Right lobe of liver (tissue), 6 donors: ENCODE measurements at places on chromosomes 2 and 18.

- DNase-seq, result no peak
Measured at GRCh38 chr2:134089454-134089853, 164.4 kb upstream of the MGAT5 start.

DNA sequence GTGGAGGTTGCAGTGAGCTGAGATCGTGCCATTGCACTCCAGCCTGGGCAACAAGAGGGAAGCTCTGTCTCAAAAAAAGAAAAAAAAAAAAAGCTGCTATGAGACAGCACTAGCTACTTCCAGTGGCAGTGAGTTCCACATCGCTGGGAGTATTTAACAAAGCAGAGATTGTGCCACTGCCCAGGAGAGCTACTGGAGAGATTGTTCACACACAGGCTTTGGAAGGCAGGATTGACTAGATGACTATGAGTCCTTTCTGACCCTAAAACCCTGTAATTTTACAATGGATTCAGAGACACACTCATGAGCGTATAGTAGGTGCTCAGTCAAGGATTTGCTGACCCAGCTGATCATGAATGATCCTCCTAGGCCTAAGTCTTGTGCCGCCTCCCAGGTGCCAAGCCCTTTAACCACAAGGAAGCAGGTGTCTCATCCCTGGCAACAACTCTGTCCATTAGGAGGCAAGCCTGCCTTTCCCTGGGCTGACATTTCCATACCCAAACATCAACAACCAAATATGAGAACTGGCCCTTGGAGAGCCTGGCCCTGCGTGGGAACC is 45.0 kb upstream of the ODC1 start:
- no peak for DNase-seq

GRCh38 chr18:21660078-21660477 is 44.5 kb downstream of the ABHD3 start:
- no peak for DNase-seq

GRCh38 chr2:19746611-19747309 is 155.0 kb downstream of the TTC32 start:
- DNase-seq, result peak; percentile 34

DNA sequence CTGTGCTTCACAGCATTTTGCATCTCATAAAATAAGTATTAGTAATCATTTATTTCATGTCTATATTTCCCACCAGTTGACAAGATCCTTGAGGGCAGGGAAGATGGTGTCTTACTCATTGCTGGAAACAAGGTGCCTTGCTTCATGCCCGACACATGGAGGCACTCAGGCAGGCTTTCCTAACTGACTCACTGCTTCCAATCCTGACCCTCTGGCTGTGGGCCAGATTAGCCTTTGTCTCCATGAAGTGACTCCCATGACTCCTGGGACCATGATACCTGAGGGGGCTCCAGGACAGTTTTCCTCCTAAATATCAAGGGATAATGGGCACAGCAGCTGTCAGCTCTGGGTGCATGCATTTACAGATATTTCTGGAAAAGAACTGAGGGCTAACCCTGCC is 275.1 kb downstream of the AGPS start:
- DNase-seq, result no peak

DNA sequence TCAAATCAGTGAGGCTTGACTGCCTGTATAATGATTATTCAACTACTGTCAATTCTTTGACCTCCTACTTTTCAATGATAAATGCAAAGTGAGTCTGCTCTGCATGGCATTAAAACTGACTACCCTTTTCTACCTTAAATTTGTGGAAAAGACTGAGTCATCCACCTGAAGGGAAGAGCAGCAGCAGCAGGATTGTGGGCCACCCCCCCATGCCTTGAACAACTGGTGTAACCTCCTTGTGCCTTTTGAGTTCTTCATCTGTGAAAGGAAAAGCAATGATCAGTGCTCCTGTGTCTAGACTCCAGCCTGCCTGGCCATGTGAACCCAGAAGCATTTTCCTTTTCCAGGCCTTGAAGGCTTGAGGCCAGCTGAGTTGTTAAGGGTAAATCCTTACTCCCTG is 102.9 kb downstream of the OSR1 start:
- no peak for DNase-seq

DNA sequence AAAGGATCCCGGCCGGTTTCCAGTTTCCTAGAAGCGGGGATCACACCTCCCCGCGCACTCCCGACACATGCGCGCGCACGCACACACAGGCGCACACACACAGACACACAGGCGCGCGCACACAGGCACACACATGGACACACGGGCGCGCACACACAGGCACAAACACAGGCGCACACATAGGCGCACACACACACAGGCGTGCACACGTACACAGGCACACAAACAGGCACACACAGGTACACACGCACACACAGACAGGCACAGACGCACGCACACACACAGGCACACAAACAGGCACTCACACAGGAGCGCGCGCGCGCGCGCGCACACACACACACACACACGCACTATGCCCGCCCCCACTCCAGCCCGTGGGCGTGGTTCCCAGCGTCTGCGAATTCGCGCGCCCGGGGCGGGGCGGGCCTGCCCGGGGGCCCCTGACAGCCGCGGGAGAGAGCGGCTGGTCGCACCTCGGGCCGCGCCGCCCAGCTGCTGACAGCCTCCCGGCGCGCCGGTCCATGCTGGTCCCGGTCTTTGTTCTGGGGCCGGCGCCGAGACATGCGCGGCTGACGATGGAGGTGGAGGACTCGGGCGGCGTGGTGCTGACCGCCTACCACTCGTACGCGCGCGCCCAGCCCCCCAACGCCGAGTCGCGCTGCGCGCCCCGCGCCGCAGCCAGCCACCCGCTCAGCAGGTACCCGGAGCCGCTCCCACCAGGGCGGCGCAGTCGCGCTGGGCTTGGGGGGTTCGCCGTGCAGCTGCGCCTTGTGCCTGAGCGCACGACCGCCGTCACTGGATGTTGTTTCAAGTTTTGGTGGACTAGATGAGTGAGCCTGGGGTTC is at the start of gene ARHGAP28:
ARHGAP28 (plus strand) TSS at position 470 of the 845 bp plus-strand sequence; CDS start at position 576, 106 bp downstream.
- peak; percentile 71 for DNase-seq

DNA sequence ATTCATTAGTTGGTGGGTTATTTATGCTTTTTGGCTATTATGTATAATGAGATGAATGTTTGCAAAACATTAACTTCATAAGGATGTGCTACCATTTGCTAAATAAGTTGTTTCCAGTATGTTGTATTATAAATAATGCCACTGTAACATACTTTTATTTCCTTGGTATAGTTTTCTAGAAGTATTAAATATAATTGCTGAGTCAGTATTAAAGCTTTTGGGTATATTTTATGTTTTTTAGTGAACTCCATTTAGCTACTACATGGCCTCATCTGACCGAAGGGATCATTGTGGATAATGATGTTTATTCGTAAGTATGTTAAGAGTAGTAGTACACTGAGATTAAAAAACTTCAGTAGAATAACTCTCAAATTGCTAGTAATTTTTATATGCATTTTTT is 73.8 kb downstream of the RAB3GAP1 start:
- DNase-seq, result no peak

GRCh38 chr18:35851286-35851970 is 121.1 kb upstream of the RMP24 start:
- no peak for DNase-seq

DNA sequence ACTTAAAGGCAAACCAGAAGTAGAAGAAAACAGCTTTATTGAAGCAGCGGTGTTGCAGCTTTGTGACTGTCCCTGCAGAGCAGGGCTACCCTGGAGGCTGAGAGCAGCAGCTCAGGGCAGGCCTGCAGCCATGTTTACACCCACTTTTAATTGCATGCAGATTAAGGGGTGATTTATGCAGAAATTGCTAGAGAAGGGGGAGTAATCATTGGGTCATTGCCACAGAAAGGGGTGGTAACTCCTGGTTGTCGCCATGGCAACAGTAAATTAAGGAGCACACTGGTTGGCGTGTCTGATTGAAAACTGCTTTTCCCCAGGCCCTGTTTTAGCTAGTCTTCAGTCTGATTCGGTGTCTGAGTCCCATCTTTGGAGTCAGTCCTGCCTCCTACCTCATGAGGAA is 195.4 kb upstream of the HDAC4 start:
- DNase-seq, result no peak

DNA sequence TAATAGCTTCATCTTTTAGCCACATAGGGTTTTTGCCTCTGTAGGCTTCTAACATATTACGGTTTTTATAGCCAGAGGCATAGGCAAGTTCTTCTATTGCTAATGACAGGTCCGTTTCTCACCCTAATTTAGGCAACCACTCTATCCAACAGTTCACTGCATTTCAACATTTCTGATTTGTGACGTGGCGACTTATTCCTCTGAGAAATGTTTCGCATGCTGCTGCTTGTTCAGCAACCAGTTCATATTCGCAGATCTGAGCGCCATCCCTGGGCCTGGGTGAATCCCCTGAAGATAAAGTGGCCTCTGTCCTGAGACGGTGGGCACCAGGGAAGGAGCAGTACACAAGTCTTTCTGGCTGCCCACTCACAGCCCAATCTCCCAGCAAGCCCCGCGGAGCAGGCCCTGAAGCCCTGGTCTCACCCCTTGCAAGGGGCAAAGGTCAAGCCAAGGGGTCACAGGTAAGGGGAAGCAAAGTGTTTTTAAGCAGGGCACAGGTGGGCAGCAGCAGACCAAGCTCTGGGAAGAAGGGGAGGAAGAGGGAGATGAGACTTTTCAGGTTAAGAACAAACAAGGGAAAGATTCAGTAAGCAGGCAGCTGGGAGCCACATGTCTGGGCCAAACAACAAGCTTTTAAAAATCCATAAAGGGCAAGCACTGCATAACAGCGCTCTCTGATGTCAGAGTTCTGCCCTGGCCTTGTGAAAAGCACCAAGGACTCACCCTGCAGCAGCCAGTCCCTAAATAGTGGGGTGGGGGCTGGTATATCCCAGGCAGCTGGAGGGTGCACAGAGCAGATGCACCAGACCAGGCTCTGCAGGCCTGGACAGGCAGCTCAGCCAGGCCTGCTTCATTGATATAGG is 10.8 kb upstream of the COX7A2L start:
- DNase-seq, result no peak

DNA sequence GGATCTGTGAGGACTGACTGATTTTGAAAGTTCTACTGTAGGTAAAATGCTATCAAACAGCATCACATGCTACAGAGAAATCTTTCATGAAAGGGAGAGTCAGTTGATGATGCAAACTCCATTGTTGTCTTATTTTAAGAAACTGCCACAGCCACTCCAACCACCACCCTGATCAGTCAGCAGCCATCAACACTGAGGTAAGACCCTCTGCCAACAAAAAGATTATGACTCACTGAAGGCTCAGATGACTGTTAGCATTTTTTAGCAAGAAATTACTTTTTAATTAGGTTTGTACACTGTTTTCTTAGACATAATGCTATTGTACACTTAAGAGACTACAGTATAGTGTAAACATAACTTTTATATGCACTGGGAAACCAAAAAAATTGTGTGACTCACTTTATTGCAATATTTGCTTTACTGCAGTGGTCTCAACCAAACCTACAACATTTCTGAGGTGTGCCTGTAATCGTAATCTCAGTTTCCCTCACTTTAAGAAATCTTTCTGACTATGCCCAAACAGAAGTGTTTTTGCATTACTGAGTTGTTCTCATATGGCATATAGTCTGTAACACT is 42.8 kb downstream of the METTL8 start:
- no peak for DNase-seq

DNA sequence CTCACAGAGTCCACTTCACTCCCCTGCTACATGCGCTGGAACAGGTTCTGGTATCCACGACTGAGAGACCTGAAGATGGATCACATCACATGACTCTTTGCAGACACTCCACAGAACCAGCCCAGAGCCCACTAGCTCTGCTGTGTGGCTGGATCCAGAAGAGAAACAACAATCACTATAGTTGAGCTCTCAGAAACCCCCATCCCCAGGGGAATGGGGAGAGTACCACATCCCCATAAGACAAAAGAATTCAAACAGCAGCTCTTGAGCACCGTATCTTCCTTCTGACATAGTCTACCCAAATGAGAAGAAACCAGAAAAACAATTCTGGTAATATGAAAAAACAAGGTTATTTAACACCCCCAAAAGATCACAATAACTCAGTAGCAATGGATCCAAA is 76.4 kb downstream of the ZSWIM2 start:
- DNase-seq, result no peak

GRCh38 chr2:109209412-109209811 is 80.4 kb downstream of the SH3RF3 start:
- DNase-seq, result no peak

- DNase-seq, result no peak
Measured at GRCh38 chr2:151657667-151658076, 76.6 kb downstream of the NEB start.

DNA sequence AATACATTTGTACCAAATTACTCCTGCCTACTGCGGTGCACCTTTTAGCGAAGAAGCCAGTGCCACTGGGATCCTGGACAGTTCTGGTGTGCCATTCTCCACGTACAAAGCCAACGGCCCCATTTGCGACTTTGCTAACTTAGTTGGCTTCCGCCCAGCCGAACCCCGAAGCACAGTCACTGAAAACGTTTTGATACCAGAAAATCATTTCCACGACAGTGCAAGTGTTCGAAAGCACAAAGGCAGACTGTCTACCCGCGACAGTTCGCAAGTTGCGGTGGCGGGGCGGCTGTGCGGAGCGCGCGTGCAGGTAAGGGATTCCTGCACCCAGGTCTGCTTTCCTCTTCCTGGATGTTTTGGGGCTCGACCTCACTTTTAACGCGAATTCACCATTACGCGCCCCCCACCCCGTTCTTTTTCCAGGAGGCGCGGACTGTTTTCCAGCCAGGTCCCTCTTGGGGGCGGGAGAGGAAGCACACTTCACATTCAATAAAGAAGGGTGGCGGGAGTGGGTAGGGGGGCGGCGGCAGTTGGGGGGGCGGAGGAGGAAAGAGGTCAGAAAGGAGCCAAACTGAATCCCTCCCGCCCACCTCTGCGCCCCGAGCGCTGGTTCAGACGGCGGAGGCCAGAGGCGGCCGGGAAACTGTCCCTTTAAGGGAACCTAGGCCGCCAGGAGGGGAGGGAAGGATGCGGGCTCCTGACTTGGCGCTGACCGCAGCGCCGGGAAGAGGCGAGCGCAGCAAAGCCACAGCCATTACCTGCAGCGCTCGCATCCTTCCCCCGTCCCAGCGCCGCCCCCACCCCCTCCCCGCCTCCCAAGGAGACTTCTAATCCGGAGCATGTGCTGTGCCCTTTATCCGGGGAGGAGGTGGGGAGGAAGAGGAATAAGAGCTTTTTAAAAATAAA is 107.4 kb upstream of the KCTD1 start:
- DNase-seq, result peak; percentile 70

- DNase-seq, result no peak
Measured at GRCh38 chr18:75066936-75067335, 142.0 kb downstream of the PTGR3 start.

GRCh38 chr2:220946552-220946951 is 625.6 kb downstream of the EPHA4 start:
- DNase-seq, result no peak

GRCh38 chr18:74745633-74746403 is 148.1 kb downstream of the ZNF407 start:
- no peak for DNase-seq

DNA sequence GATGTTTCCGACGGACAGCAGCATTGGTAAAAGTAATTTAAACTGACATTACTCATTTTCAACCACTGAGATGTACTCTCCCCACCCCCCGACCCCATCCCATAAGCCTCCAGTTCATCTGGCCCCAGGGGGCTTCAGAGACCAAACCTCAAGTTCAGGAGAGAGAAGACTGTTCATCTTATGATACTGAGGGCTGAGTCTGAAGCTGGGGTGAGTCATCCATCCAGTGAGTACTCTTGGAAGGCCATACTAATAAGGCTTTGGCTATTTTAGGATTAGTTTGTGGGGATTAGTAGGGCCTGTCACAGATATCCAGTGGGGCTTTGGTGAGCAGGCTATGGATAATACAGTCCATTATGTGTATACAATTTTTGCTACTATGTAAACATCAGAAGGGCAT is 125.3 kb upstream of the APCDD1 start:
- no peak for DNase-seq
